ENCODE measurements at places on chromosomes 11 and 22.

GRCh38 chr11:44828296-44828695, 101.5 kb downstream of the TSPAN18 start:
- DNase-seq: no peak

GRCh38 chr11:4662876-4663275, 19.1 kb downstream of the OR51E1 start:
- DNase-seq: no peak

DNA sequence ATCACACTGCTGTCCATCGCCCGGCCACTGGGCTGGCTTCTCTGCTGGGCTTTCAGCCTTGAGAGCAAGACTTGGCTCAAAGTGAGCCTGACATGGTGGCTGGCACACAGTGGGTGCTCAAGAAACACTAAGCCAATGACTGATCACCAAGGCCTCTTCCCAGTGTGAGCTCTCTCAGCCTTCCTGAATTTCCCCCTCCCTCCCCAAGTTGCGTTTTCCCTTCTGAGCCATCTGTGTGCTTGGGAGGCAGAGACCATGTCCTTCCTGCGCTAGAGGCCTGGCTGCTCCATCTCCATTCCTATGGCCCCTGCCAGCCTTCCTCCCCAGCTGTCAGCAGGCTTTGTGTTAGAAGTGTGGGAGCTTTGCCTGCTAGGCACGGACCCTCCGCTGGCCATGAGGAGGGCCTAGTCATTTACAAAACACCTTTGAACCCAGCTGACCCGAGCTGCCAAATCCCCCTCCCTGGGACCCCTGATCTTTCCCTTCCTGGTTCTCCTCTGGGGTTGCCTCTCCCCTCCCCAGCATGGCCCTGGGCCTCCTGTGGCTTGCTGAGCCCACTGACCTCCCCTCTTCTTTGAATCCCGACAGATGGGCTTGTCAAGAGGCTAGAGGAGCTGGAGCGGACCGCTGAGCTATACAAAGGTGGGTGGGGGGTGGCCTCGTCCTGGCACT, 13.2 kb downstream of the PICK1 start:
- DNase-seq: no peak

DNA sequence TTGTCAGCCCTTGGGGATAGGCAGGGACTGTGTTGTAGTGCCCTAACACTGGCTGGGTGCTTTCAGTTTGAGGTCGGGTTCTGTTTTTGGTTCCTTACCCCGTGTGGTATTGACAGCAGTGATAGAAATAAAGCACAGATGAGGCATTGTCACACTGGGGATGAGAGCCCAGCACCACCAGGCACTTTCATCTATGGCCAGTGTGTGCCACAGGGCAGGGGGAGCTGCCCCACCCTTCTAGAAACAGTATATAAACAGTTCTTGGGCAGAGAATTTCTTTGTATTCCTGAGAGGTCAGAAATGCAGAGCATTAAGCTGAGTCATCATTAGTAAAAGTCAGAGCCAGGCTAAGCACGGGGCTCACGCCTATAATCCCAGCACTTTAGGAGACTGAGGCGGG, 23.1 kb upstream of the CDC42EP2 start:
- DNase-seq: no peak

DNA sequence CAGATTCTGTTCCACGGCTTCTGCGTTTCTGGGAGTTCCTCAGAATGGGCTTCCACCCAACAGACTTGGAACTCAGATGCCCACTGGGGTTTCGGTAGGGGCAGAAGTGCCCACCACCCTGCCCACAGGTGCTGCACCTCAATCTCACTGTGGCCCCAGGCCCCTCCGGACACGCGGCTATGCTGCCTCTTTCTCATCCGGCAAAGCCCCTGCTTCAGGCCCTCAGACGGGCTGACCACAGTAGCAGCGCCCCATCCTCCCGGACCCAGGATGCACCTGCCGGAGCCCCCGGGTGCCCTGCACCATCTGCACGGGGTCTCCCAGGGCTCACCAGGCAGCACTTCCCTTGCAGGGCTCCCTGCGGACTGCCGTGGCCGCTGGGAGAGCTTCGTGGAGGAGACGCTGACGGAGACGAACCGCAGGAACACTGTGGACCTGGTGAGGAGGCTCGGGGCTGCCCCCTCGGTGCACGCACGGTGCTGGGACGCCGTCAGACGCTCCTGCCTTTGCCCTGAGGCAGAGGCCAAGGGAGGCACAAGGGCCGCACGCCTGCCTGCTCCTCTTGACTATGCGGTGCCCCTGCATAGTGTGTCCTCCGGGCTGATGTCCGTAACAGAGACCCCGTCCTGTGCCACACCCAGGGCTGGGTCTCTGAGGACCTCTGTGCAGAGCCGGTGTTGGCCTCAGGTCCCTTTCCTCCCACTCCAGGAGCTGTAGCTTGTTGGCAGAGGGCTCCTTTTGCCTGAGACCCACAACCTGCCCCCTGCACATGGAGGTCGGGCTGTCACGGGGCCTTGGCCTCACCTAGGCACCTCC, 38.6 kb downstream of the SBF1 start:
- DNase-seq: no peak

DNA sequence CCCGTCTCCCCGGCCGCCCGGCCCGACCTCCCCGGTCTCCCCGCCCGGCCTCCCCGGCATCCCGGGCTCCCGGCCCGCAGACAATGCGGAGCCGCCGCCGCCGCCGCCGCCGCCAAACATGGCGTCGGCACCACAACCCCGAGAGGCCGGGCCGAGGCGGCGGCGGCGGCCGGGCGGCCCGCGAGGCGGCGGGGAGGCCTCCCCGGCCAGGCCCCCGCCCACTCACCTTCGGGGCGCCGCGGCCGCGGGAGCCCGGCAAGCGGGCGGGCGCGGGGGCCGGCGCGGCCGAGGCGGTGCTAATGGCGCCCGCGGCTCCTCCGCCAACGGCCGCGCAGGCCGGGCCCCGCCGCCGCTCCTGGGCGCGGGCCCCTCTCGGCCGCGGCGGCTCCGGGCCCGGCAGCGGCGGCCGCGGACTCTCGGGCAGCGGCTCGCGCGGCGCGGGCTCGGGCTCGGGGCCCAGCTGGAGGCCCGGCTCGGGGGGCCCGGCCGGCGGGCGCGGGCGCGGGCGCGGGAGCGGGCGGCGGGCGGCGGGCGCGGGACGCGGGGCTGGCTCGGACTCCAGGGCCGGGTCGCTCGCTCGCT, 311 bp downstream of the BRD1 start:
- DNase-seq: no peak

DNA sequence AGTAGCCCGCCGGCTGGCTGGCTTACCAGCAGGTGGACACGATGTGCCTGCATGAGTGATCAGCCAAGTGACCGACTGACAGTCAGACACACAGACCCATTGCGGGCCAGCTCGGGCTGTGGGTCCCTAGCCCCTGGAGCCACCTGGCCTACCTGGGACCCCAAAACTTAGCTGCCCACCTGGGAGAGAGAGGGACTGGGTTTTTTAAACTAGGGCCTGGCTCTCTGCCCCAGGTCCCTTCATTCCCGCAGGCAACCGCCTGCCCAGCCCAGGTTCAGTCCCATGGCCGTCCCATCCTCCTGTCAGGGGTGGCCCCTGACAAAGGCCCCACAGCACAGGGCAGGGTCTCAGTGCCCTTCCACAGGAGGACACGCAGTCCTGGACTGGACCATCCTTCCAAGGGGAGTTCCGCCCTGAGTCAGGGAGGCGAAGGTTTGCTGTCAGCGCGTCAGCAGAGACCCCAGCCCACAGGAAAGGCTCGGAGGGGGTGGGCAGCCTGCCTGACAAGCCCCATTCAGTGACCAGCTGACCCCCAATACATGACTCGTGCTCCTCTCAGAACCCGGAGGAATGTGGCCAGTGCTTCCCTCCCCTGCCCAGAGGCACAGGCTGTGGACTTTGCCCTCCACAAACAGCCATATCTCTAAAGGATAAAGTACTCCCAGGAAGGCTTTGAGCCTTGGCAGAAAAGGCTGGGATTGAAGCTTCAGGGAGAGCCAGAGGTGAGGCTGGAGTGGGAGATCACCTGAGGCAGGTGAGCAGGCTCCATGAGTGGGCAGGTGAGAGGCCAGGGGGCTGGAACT, 8.4 kb downstream of the SLCO2B1 start:
- DNase-seq: no peak

GRCh38 chr11:31303644-31304180, 65.8 kb downstream of the DCDC1 start:
- no peak for DNase-seq

GRCh38 chr11:69158301-69159149, 2.8 kb downstream of the SMIM38 start:
- no peak for DNase-seq

DNA sequence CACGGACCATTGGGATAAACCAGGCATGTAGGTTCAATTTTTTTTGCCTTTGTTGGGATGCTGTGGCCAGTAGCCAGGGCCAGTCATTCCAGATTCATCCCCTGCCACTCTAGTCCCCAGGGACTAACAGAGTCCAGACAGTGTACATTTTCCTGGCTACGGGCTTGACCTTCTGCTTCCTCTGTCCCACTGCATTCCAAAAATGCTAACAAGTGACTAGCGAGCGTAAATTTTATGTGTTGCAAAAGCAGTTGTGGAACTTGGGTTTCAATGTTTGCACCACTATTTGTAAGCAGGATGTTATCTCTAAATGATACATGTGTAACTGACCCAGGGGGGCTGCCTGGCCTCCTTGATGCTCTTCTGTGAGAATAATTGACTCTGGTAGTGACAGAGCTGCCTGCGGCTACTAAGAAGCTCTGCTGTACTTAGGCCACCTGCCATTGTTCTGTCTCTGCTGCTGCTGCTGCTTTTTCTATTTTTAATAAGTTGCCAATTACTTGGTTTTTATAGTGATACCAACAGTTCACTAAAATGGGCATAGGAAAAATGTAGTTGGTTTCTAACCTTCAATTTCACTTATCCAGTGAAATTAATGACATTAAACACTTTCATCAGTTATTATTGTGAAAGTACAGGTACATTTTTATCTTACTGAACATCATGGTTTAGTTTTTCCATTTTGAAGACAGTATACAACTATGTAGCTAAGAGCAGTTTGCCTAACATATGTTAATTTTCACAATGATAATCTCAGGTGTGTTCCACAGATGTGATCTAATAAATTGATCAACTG, 26.8 kb downstream of the TNRC6B start:
- DNase-seq: no peak

GRCh38 chr11:133906241-133906640, 50.5 kb downstream of the IGSF9B start:
- no peak for DNase-seq

DNA sequence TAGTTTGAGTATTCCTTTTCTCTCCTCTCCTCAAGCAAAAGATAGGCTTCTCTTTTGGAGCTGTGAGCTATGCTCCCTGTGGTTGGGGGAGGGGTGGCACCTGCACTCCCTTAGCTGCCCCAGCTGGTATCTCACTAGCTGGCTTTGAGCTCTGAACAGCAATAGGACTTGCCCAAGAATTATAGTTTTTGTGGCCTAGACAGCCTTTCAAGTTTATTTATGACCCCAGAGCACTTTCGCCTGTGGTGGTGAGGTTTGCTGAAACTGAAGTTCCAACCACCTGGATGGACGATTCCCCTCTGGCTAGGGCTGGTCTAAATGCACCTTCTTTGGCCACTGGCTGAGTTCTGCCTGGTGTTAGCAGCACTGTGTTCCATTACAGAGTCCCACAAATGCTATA, 37.1 kb upstream of the SLC37A2 start:
- DNase-seq: no peak

DNA sequence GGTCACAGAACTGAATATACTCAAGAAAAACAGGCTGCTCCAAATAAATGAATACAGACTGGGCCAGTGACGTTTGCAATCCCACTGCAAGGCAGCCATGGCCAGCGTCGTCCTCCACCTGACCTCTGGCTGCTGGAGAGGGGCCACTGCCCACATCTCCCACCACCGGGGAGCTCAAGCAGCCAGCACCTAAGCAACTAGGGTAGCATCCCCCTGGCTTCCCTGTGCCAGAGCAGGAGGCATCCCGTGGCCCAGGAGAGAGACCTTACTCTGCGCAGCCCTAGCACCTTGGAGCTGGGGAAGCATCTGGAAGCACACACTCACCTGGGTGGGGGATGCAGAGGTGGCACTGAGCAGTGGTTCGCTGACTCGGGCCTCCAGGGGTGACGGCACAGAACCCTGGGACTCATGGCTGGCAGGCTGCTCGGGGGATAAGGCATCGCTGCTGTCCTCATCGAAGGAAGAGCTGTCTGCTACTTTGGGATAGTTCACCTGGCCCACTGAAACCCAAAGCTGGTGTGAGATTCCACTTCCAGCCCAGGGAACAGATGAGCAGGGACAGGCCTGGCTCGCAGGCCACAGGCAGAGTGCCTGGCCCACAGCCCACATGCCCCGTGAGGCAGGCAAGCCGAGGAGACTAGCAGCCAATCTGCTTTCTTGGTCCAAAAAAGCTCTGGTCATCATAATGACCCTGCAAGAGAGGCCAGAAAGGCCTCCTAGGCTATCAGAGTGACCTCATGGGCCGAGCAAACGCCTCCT, 53.7 kb downstream of the SGSM3 start:
- no peak for DNase-seq

- no peak for DNase-seq
Measured at GRCh38 chr22:31177420-31178162, 17.6 kb downstream of the RNF185 start.

DNA sequence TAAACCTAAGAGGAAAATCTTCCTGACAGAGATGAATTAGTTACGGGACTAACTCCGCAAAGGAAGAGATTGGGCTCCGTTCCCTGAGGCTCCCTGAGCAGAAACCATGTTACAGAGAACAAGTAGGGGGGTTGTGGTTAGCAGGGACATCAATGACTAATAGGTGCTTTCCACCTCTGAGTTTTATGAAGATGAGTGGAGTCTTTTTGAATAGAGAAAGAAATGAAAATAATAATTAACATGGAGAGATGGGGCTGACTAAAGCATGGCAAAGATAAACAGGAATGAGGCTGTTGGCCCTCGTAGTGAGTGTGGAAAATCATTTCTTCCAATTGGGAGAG, 47.5 kb upstream of the PICALM start:
- no peak for DNase-seq

- no peak for DNase-seq
Measured at GRCh38 chr22:26194877-26195276, 25.6 kb downstream of the SEZ6L start.

DNA sequence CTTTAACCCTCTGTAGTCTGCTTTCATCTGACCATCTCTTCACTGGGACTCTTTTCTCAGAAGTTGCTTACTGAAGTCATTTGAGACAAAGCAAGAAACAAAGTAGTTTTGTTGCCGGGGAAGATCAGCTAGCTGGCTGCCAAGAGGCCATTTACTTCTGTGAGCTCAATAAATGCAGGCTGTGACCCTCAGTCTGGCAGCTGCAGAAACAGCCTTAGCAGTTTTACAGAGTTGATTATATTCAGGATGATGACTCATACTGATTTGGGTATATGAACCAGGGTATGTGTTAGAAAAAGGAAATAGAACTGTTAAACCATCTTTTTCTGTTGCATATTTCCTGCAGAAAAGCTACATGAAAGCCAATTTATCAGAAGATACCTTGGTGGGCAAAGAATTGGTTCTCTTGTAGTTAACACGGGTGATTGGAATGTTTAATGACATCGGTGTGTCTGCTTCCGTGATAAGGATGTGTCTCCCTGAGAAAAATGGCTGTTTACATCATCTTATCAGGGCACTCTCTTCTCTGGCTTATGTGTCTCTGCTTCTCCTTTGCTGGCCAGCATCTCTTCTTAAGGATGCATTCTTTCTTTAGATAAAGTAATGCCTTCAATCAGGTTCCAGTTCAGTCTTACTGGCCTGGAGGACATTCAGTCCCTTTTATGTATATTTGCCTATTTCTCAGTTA, 18.5 kb downstream of the FIBIN start:
- DNase-seq: no peak

All from right renal cortex interstitium (tissue), 3 donors.